K562 (cell line): ENCODE measurements at places on chromosomes 5 and 9. TPM values are rescaled to one million over a fixed set of nuclear protein-coding genes. Genes with fewer than 3 reads are reported as not detected.

Gene KCNN2
- polyA plus RNA-seq, result not detected in 2 replicates

Gene BNC2
- not detected in 2 replicates for polyA plus RNA-seq

Gene NIPAL4
- polyA plus RNA-seq, result not detected in 2 replicates

Gene SLC45A2
- 0.26 and 0.29 TPM in 2 replicates for polyA plus RNA-seq

Gene GABRA1
- not detected in 2 replicates for polyA plus RNA-seq

Gene CPLANE1
- polyA plus RNA-seq, result not detected in 2 replicates

Gene ZNF474
- polyA plus RNA-seq, result 0.13 and 0.21 TPM in 2 replicates

Gene TAS2R1
- polyA plus RNA-seq, result not detected in 2 replicates

Gene ANAPC2
- 41.6 and 46.1 TPM in 2 replicates for polyA plus RNA-seq

Gene CDKN2B
- polyA plus RNA-seq, result not detected in 2 replicates

Gene FGF1
- polyA plus RNA-seq, result not detected in 2 replicates
